ENCODE measurements at places on chromosomes 2 and 18.
A peak's percentile ranks its signal among the peaks of the same experiment; 100 is the strongest.

- DNase-seq: no peak
These were observed 11.1 kb upstream of the NT5DC4 start for GRCh38 chr2:112709703-112710102.

DNA sequence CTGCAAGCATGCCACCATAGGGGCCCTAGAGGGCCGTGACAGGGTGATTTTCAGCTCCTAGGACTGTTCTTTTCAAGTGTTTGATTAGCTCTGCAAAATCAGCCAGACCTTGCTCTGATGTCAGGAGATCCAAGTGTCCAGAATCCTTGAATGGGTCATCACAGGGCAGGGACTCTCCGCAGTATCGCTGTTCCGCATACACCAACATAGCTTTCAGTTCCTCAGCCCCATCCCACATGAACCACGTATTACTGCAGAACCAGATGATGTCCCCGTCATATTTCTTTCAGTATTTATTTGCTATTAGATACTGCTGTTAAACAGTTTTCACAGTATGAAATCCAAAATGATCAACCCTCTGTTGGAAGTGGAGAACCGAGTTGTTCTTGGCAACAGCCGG, 46.6 kb upstream of the RFX8 start:
- no peak for DNase-seq

GRCh38 chr18:32759611-32760167, 13.1 kb downstream of the KLHL14 start:
- DNase-seq: no peak

DNA sequence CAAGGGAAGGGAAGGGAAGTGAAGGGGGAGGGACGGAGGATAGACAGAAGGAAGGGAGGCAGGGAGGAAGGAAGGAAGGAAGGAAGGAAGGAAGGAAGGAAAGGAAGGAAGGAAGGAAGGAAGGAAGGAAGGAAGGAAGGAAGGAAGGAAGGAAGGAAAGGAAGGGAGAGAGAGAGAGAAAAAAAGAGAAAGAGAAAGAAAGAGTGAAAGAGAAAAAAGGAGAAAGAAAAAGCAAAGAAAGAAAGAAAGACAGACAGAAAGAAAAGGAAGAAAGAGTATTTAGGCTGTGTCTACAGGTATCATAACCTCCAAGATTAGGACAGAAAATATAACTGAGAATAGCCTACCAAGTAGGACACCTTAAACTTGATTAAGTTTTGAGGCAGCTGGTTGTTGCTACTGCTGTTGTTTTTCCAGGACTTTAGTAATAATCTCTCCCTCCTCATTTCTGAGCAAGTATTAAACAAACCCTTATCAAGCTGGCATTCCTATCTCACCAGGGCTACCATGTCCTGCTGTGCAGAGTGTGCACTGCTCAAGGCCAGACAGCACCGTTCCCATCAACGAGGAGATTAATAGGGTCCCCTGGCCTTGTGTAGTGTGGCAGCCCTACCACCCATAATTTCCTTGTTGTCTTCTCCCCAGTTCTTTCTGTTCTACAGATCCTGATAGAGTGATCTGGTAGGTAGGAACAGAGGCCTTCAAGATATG, 90.5 kb upstream of the FHL2 start:
- DNase-seq: no peak

DNA sequence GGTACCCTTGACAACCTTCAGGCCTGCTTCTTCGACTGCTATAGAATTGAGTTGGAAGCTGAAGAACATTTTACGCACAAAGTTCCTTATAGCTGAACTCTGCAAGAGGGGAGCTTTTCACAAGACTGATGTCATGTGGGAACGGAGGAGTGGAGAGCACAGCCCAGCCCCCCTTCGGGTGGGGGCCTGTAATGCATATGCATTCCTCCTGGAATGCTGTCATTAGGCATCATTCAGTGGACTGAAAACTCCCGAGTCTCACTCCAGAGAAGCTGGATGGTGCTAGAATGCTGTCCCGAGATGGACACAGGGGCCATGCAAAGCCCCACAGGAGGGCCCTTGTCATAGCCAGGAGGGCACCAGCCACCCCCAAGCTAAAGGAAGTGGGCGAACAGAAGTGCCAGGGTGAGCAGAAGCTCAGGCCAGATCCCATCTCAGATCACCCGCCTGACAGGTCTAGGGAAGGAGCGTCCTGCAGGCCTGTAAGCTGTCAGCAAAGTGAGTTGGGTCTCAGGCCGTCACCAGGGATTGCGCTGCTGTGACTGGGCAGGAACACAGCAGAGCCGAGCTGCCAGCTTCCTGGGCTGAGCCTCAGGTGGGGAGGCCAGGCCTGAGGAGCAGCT, 43.8 kb upstream of the RBM44 start:
- DNase-seq: no peak

- no peak for DNase-seq
These were observed 10.3 kb downstream of the HS1BP3 start for GRCh38 chr2:20640411-20641122.

GRCh38 chr2:2114707-2115245, 216.3 kb downstream of the MYT1L start:
- DNase-seq: no peak

DNA sequence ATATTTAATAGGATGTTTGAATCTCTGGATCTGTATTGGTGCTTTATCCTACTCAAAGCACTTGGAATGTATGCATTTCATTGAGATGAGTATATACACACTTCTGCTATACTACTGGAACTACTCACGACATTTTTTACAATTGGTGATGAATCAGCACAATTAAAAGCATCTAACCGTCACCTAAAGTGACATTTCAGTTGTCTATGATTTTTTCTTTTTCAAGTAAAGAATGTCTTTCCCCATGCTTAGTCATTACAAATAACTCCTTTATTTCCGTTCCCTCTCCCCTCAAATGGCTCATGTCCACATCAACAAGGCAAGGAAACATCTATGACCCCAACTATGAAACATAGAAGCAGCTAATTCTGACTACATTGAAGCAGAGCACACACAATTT, 77.3 kb downstream of the CLIP4 start:
- no peak for DNase-seq

DNA sequence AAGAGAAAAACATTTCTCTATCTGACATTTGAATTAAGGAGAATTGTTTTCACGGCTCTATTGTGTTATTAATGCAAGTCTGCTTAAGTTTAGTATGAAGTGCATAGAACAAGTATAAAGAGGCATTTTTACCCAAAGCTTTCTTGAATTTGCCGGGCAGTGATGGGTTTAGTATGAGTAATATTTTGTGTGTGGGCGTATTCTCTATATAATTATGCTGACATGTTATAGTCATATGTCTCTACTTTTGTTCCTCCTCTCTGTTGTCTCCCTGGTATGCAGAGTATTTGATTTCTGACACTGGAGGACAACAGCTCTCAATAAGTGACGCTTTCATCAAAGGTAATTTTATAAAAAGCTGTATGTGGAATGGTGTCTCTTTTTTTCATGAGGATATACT, 45.9 kb downstream of the PIKFYVE start:
- DNase-seq: no peak

DNA sequence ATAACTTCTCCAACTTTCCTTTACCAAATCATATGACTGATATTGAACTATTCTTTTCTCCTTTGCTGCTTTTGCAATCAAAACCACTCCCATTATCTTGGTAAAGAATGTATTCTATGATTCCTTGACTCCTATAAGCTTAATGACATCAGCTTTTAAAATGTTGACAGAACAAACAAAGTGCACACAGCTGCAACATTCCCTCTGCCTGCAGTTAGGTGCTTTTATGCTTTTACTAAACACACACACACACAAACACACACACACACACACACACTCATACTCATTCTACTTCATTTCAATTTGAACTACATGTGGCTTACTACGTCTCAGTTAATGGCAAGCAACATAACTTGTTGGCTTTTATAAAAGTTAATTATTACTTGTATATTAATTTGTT, 946.6 kb downstream of the DPP10 start:
- DNase-seq: no peak

DNA sequence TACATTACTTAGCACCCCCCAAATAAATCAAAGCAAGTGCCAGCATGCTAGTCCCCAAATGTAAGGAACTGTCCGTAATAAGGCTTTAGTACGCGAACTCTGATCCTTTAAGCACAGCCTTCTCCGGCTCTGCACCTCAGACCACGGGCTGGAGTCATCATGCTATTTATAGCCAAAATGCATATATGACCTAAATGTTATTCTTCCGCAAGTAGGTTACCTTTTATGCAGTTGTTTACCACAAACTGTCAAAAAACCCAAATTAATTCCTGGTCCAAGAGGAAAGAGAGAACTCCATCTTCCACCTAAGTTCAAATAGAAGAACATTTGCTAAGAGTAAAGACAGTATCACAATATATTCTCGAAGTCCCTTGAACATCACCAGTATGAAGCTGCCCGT, 42.7 kb downstream of the ZNF516 start:
- DNase-seq: no peak

GRCh38 chr2:29322011-29322410, 206.8 kb downstream of the CLIP4 start:
- DNase-seq: no peak

DNA sequence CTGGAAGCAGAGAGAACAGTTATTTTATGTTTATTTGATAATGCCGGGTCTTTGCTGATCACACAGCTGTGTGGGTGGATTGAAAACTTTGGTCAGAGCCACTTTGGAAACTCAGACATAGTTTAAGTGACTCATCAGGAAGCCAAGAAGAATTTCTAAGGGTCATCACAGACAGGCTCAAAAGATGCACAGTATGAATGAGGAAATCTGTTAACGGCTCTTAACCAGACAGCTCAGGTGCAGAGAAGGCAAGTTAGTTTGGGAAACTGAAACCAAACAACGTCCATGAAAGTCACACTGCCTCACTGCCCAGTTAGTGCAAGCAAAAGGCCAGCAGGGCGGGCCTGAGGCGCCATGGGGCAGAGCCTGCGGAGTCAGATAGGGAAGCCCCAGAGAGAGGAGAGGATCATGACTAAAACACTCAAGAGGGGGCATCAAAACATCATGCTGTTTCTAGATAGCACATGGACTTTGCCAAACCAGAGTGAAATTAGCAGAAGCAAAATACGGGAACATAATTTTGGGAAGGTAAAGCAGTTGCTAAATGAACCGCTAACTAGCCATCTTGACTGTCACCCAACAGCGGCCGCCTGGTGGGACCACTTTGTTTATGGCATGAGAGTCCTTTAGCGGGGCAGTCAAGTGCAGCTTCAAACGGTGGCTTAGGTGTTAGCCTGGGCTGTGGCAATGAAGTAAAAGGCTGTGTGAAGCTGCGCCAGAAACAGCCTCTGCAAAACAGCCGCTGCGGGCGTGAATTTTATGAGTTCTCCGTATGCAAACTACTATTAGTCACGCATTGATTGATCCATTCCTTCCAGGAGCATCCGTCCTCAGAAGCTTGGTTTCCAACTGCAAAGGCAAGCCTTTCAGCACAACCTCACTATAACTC, 101.2 kb downstream of the KCTD18 start:
- DNase-seq: no peak

DNA sequence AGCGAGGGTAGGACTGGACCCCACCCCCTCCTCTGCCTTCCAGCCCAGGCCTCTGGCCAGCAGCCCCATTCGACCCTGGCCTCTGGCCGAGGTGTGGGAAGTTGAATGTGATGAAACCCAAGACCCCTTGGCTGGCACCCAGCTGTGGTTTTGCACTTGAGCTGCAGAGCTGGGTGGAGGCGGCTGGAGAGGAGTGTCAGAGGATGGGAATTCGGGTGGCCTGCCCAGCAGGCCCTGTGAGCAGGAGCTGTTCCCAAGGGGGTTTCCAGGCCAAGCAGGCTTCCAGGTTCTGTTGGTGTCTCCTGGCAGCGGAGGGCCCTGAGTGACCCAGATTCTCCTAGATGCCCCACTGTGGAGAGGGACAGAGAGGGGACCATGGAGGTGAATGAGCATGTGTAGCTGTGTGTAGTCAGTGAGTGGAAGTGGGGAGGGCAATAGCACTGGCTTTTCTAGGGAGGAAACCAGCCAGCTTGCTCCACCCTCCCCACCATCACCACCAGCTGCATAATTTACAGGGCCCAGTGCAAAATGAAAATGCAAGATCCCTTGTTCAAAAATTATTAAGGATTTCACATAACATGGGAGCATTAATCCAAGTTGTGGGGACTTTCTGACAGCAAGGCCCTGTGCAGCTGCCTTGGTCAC, 172.2 kb upstream of the HAAO start:
- DNase-seq: no peak

GRCh38 chr2:182445391-182445965, 18.6 kb upstream of the PDE1A start:
- DNase-seq: no peak

GRCh38 chr18:24080861-24081260, 58.0 kb upstream of the CABYR start:
- no peak for DNase-seq

GRCh38 chr2:54029721-54030395, 59.1 kb upstream of the PSME4 start:
- no peak for DNase-seq

DNA sequence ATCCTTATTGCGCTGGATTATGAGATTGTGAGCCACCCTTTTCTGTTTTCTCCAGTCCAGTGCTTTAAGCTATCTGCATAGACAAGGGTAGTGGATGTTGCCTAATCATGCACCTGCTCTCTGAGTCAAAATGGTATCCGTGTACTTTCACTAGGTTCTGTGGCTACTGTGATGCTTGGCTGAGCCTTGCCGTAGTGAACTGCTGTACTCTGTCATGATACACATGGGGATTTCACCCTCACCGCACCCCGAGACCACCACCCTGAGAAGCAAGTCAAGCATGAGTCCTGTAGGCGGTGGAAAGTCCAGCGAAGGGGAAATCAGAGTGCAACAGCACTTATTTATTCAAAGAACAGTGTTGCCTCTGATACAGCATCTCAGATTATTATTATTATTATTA, 55.0 kb downstream of the ARHGAP25 start:
- DNase-seq: no peak

DNA sequence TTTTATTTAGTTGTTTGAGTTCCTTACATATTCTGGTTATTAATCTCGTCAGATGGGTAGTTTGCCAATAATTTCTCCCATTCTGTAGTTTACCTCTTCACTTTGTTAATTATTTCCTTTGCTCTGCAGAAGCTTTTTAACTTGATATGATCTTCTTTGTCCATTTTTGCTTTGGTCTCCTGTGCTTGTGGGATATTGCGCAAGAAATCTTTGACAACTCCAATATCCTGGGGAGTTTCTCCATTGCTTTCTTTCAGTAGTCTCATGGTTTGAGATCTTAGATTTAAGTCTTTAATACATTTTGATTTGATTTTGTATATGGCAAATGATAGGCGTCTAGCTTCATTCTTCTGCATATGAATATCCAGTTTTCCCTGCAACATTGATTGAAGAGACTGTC, 389.2 kb downstream of the LRP1B start:
- DNase-seq: no peak

DNA sequence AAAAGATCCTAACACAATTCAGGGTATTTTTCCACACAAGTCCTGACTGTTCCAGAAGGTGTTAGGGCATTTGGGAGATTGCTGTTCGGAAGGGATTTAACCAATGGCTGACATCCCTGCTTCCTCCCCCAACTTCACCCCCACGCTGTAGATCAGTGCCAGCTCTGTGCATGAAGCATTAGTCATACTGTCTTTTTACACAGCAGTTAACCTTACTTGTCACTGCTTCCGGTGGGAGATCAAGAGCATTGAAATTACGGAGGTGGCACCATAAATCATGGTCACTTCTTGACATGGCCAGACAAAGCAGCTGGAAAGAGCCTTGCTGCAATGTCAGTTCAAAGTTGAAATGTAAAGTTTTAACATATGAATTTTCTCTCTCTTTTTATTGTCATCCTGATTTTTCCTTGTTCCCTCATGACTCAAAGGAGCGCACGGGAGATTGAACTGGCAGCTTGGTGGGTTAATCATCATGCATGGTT, 70.2 kb downstream of the HRH4 start:
- DNase-seq: no peak

- no peak for DNase-seq
These were observed 19.1 kb upstream of the NARS1 start for GRCh38 chr18:57640749-57641148.

GRCh38 chr2:27428978-27429541, 629 bp downstream of the NRBP1 start:
- DNase-seq: peak; percentile 70
